Islet precursor cell (in vitro differentiated cells): ENCODE measurements at places on chromosomes 5 and 9.
A peak's percentile ranks its signal among the peaks of the same experiment; 100 is the strongest.

- no peak for DNase-seq
These were observed 103.3 kb upstream of the PITX1 start for GRCh38 chr5:135137146-135137915.

GRCh38 chr5:100505984-100506670 is 29.0 kb upstream of the FAM174A start:
- DNase-seq, result no peak

DNA sequence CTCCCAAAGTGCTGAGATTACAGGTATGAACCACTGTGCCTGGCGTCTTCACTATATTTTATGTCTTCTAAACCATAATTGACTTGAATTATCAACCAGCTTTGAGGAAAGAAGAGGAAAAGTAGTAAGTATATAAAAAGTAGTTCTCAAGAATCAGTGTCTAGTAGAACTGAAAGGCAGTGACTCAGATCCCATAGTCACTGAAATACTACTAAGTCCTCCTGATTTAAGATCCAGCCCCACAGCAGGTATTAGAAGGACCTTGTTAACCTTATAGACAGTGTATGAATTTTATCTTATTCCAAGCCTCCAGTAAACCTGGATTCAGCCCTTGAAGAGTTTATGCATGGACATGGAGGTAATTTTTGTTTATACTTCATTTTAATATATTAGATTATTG is 31.5 kb downstream of the LNPEP start:
- no peak for DNase-seq

DNA sequence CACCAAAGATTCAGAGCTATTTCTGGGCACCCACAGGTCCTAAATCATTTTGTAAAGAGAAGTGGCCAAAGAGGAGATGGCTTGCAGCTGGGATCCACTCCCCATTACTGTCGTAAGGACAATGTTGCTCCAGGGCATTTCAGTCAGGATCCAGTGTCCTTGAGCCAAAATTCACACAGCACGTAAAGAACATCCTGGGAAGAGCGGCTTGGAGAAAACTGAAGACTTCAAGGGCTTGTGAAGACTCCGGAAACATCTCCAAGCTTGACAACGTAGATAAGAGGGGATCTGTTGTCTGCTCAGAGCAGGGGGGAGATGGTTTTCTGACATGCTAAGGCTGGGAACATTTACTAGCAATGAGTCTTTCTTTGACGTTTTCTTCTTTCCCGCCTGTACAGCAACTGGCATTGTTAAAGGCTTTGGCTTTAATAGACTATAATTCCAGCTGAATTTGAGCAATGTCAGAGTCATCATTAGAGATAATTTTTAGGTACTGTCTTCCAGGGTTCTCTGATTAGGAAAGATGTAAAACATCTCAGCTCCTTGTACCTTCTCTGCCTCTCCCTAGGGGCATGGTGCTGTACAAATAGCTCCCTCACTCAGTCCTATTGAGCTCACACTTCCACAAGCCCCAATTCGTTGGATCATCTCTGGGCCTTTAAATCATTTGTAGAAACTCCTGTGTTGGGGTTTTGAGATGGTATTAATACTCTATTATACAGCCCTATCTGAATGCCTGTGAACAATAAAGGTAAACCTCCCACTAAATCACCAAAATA is 39.7 kb downstream of the EGFLAM start:
- peak; percentile 60 for DNase-seq

- DNase-seq, result no peak
These were observed 28.1 kb downstream of the ACSL6 start for GRCh38 chr5:131983244-131983771.

- no peak for DNase-seq
These were observed 24.0 kb upstream of the SLC9A3 start for GRCh38 chr5:548256-548655.

DNA sequence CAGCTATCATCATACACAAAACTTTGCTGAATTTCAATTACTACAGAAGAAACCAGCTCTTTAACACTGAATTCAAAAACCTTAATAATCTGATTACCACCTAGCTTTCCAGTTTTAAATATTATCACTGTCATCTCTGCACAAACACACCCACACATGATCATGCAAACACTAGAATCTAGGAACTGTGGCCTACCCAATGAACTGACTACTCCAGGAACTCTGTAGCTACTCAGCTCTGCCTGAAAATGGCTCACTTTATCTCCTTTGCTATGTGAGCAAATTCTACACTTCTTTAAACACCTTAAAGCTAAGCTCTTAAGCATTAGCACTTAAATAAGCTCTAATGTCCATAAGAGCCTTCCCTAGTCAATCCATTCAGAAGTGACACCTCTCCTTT is 123.3 kb upstream of the DPYSL3 start:
- no peak for DNase-seq

DNA sequence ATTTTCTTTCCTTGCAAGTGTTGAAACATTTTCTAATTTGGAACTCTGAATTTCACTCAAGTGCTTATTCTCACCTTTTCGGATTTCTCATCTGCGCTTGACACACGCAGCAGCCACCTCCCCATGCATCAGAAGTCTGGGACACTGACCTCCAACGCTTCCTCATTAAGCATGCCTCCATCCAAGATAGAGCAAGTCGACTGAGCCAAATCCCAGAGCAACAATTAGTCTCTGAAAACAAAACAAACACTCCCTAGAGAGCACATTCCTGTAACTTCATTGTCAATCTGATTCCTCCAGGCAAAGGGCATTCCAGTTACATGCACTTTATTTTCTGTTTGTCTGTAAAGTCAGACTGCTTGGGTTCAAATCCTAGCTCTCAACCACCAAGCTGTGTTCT is 5.7 kb downstream of the CD180 start:
- peak; percentile 60 for DNase-seq

- DNase-seq, result peak; percentile 95
These were observed at the start of gene TAF7 for GRCh38 chr5:141320225-141321169. Gene TAF7, minus strand, starts transcription at chr5:141320784. Its CDS starts 740 bp downstream, at chr5:141320044.

DNA sequence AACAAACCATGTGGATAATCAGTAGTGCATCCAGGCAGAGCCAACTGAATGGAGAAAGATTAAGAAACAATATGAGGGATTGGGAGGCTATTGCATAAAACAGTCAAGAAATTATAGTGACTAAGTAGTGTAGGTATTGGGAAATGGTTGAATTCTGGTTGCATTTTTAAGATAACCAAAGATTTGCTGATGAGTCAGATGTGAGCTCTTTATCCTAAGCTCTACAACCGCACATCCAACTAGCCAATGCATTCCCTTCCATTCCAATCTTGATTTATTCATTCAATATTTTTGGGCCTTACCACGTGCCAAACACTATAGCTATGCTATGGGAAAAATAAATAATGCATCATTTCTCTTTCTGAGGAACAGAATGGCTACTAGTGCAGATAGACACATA is 524.5 kb upstream of the RGMB start:
- no peak for DNase-seq

GRCh38 chr9:107975426-107976010 is 485.9 kb upstream of the KLF4 start:
- DNase-seq, result no peak

GRCh38 chr9:69308206-69308931 is 16.6 kb upstream of the ENTREP1 start:
- no peak for DNase-seq

DNA sequence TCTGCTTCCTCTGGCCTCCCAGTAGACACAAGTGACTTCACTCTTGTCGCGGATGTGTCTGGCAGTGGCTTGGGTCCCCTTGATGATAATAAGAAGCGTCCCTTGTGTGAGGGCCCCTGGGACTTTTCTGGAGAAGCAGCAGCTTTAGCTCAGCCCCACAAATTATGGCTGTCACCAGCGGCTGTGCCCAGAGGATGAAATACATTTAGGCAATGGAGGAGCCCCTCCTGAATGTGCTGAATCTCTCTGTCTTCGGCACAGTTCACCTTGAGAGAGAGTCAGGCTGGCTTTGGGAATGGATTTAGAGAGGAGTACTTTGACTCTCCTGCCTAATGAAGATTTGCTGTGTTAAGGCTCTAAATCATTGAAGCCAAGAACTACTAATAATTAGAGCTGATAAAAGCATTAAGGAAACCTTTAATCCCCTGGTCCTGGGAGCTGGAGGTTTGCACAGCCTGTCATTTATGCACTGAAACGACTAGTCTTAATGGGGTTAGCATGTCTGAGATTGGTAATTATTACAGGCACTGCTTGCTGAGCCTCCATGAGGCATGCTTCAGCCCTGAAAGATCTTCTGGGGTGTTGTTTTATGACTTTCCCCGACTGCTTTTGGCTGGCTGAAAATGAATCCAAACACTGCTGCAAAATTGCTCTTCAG is 127.0 kb downstream of the TENT4A start:
- no peak for DNase-seq

DNA sequence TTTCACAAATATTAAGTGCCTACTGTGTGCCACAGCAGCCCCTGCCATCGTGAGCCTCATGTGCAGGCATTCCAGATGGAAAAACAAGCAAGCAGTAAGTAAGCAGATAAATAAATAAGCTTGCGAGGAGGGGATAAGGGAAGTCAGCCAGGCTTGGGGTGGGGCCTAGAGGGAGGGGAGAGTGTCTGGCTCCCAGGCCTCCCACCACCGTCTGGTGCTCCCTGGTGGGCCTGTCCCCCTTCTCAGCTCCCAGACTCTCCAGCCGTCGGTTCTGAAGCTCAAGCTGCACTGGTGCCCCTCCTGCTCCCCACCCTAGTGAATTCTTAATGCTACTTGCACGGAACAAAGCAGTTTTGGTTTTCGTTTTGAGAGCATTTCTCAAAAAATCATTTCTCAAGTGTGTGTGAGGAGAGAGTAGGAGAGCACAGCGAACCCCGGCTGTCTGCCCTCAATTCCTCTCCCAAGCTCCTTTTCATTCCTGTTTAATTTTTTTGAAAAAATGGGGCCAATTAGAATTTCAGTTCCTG is 6.6 kb upstream of the IER5L start:
- no peak for DNase-seq

DNA sequence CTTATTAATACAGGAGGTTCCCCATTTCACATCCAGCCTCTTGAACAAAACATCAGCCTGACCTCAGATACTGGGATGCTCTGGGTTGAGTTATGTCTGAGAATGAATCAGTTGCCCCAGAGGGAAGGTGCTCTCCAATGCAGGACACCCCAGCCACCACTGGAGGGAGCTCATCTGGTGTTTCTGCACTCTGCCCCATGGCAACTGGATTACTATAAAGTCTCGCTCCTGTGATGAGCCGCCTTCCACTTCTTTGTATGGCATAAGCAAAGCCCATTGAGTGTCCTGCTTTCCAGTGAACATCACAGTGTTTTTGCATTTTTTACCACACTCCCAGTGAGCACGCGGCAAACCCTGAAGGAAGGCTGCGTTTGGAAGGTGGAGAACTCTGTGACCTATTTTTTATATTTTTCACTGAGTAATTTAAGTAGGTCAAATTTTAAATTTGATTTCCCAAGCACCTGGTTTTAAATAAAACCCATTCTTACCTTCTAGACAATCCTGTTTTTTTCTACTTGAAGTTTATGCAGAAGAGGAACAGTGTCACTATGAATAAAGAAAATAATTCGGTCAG is 176.9 kb upstream of the WWC1 start:
- peak; percentile 93 for DNase-seq

- peak; percentile 32 for DNase-seq
These were observed 2.5 kb downstream of the FLT4 start for GRCh38 chr5:180646963-180647305.

DNA sequence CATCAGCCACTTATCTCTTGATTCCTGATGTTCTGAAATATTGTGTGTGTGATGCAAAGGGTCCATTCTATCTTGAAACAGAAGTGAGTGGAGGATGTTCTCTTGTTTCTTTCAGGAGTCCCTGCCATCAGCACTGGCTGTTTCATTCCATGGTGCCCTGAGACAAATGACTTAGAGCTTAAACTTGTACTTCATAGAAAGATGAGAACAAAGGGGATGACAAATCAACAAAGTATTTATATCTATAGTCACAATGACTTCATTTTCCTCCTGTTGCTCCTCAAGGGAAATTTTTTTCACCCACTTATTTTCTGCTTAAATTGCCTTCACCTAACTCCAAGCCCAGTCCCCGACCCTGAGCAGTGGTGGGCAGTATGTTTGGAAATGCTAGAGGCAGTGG is 171.6 kb downstream of the TARS1 start:
- no peak for DNase-seq

DNA sequence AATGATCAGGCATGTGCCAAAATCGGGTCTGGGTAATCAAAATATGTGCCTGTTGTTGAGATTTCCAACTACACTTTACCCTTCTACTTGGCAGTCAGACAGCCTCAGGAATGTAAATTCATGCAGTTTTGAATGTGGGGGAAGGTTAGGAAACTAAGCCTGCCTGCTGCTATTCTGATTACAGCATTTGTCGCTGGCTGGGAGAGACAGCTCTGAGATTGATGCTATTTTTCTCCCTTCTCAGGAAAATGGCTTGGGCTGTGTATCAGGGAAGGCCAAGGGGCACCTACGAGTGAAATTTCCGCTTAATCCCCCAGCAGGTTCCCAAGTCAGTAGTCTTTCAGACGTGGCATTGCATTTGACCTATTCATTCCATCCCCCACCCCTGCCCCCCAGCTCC is 3.6 kb upstream of the RGS7BP start:
- DNase-seq, result no peak

- no peak for DNase-seq
These were observed 116.8 kb upstream of the SPRY4 start for GRCh38 chr5:142441616-142442015.

DNA sequence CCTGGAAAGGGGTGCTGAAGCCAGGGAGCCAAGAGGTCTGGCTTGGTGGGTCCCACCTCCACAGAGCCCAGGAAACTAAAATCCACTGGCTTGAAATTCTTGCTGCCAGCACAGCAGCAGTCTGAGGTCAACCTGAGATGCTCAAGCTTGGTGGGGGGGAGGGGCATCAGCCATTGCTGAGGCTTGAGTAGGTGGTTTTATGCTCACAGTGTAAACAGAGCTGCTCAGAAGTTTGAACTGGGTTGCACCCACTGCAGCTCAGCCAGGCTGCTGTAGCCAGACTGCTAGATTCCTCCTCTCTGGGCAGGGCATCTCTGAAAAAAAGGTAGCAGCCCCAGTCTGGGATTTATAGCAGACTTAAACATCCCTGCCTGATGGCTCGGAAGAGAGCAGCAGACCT is 55.5 kb upstream of the FBXL17 start:
- DNase-seq, result no peak

GRCh38 chr5:31663519-31663918 is 24.6 kb downstream of the PDZD2 start:
- no peak for DNase-seq

DNA sequence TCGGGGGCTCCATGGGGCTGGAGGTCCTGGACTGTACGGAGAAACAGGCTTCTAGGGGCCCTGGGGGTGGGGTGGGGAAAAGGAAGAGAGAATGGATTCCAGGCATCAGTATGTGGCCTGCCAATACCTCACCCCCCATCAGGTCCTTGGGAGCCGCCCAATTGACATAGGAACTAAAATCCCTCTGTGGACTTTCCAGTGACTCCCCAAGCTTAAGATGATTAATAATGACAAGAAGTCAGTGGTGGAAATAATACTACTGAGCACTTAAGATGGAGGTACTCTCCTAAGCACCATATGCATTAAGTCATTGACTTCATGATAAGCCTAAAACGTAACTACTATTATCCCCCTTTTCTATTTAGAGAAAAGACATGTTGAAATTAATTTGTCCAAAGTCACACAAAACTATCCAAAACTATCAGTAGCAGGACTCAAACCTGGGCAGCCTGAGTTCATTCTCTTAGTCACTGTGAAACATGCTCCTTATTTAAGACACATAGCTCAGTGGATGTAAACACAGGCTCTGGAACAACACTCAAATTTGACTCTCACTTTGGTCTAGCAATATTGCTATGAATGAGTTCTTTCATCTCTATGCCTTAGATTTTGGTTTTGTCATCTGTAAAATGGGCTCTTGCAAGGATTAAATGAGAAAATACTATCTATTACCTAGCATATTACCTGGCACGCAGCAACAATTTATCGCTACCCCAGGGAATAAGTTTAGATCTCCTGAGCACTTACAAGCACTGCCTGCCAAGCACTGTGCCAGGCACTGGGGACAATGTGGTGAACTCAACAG is 9.5 kb downstream of the SPRY4 start:
- DNase-seq, result no peak
